ENCODE measurements at places on chromosomes 3 and 15.

DNA sequence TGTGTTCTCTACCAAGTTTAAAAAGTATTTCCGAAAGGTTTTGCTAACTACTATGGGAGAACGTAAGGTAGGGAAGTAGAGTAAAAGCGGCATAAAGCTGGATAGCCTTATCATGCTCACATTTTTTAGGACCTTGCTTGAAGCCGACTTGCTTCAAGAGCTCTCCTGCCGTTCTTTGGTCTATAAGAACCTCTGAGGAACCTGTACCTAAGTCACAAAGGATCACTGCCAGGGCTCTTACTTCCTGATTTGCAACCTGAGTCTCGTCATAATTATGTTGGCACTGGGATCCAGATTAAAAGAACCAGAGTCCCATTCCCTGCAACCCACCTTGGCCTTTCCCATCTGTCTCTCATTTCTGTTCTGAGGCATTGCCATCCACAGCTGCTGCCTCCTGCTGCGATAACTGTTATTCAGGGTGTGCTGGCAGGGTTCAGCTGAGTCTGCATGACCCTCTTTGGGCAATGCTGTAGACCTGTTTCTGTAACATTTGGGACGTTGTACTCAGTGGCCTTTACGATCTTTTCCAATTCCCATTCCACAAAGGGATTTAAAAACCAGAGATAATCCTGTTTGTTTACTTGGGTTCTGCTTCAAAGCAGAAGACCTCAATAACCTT, 131.0 kb upstream of the UMPS start:
- no peak for DNase-seq

DNA sequence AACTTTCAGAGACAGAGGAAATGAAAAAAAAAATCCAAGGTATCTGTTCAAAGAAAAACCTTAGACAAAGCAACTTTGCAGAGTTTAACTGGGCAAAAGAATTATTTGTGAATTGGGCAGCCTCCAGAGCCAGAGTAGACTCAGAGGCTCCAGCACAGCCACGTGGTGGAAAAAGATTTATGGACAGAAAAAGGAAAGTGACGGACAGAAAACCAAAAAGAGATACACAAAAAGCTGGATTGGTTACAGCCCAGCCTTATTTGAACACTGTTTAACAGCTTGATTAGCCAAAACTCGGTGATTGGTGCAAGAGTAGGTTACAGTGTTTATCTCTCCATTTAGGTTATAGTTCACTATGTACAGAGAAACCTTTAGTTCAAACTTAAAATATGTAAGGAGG, 23.7 kb upstream of the GPD1L start:
- no peak for DNase-seq

GRCh38 chr3:15113471-15113870, 14.5 kb upstream of the RBSN start:
- DNase-seq: no peak

DNA sequence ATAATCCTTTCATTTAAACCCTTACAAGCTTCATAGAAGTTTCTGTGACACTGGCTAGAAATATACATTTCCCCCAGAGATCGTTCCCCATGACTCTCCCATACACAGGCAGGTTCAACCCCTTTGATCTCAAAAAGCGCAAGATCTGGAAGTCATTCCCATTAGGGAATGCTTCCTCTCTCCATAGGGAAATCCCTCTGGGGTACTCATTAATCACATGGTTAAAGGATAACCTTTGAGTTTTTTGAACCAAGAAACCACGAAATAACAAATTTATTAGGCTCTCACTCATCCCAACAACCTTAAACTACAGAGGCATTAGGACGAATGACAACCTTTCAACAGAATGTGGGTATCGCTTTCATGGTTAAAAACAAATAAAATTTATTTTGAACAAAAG, 211.9 kb upstream of the PRICKLE2 start:
- no peak for DNase-seq

GRCh38 chr3:49666592-49666991, 7.6 kb upstream of the APEH start:
- DNase-seq: peak; percentile 30
